ENCODE measurements at places on chromosomes 6 and 20.

GRCh38 chr6:23435126-23435525, 690.9 kb upstream of the NRSN1 start:
- DNase-seq: no peak

- no peak for DNase-seq
These were observed 151.7 kb downstream of the OR2B2 start for GRCh38 chr6:27760464-27760863.

DNA sequence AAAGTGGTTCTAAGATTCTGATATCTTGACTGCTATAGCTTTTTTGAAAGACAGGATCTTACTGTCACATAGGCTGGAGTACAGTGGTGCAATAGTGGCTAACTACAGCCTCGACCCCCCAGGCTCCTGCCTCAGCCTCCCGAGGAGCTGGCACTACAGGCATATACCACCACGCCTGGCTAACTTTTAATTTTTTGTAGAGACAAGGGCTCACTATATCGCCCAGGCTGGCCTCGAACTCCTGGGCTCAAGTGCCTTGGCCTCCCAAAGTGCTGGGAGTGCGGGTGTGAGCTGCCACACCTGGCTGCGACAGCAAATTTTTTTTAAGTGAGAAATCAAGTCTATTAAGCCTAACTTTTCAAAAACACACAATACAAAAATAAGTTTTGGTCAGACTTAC, 106.6 kb downstream of the NOL4L start:
- DNase-seq: no peak

GRCh38 chr20:49187330-49187850, 744 bp downstream of the STAU1 start:
- DNase-seq: no peak

GRCh38 chr20:56439771-56440291, 27.8 kb downstream of the CASS4 start:
- no peak for DNase-seq

DNA sequence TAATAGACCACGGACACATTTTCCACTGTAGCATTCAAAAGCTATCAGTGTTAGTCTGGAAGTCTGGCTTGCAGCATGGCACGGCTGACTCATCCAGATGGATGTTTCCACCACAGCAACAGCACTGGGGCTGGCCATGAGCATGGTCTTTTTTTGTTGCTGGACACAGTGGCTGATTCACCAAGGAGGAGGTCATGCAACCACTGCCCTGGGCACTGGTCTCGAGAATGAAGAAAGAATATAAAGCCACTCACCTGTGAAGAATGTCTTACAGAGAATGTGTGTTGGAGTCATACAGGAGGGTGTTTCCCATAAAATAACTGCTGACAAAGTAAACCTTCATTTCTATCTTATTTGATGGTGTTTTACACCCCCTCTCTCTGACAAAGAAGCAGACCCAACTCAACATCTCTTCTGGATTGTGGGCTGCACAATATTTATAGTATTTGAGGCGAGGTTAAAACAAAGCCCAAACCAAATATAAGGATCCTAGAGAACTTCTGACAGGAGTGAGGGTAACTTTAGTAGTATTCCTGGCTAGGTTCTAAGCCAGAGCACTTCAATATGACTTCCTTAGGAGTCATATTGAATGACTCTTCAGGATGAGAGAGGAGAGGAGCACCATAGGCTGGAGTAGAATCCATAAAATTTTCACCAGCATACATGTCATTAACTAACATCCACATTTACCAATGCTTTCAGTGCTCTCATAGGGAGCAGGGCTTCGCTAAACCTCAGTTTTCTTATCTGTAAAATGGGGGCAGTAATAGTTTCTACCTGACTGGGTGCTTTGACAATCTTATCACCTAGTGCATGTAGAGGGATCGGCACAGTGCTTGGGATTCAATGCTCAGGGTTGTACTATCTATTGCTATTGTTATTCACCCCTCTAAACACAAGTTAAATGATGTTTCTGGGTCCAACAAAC, 121.4 kb downstream of the KIF13A start:
- no peak for DNase-seq

- DNase-seq: no peak
These were observed 117.7 kb upstream of the GJE1 start for GRCh38 chr6:142015011-142015410.

DNA sequence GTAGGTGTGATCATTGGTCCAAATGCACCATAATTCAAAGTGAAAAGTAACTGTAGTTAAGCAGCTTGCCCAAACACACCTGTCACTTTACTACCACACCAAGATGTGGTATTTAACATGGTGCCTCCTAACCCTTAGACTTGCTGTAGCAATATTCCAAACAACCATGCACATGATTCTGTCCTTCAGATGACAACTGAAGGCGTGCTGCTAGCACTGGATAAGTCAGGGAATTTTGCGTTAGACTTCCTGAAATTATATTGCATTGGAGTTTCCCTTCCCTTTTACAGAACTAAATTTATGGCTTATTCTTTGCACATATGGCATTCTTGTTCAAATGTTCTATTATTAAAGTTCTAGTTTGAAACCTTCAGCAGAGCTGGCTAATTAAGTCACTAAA, 106.2 kb downstream of the ARHGAP18 start:
- DNase-seq: no peak

- DNase-seq: no peak
These were observed 903.1 kb downstream of the PHF3 start for GRCh38 chr6:64538722-64539121.

- peak; percentile 51 for DNase-seq
These were observed 131.3 kb downstream of the GJA10 start for GRCh38 chr6:90025523-90026061.

GRCh38 chr6:170283212-170284081, 7.4 kb downstream of the DLL1 start:
- DNase-seq: no peak

DNA sequence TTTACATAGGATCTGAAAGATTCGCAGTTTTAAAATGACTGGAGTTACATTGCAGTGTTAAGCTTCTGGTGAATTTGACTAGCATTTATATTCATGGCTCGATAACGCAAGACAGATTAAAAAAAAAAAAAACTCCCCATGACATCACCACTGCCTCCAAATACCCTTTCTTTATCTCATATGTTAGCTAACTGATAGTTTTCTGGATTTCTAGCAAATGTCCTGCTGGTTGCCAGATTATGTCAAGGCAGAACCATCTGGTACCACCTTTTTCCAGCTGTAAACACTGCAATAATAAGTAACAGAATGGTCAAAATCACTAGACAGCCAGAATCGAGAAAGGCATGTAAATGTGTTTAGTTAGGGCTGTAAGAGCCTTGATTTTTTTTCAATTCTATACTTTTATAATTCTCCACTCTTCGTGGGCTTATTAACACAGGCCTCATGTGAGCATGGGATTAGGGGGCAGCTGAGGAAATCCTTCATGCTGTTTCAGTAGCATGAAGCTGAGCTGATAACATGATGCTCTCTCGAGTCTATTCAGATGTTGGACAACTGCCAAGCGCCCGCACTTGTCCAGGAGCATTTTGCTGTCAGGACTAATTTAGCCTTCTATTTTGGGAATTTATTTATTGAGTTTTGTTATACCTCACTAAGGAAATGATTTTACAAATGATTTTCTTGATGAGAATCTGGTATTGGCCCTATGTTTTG, 166.0 kb upstream of the SCGN start:
- DNase-seq: no peak

- no peak for DNase-seq
These were observed 168.1 kb upstream of the HDDC2 start for GRCh38 chr6:125469915-125470314.

- DNase-seq: no peak
These were observed 2.3 kb upstream of the STMND1 start for GRCh38 chr6:17099401-17100059.

- DNase-seq: no peak
These were observed 38.1 kb downstream of the IYD start for GRCh38 chr6:150406948-150407347.

GRCh38 chr6:36817176-36817817, 21.9 kb downstream of the CPNE5 start:
- DNase-seq: no peak

DNA sequence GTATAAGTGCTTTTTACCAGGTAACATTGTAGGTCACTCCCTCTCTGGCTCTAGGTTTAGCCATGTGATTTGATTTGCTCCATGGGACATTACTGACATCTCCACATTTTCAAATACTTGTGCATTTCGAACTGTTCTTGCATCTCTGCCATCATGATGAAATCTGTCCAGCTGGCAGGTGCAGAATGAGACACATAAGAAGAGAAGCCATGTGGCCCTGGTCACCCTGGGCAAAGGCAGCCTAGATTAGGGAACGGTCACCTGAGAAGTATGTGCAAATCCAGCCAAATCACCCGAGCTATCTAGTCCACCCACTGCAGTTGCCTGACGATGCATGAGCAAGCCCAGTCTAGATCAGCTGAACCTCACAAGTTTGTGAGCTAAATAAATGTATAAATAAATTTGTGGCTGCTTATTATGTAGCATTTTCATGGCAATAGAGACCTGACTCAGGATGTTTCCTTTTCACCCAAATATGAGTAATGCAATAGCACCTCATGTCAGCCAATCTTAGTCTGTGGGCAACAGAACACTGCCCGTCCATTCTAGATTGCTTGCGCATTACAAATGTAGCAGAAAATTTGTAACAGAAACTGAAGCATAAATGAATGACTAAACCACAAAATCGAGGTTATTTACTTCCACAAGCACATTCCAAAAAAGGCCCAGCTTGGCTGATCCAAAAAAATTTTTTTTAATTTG, 115.2 kb downstream of the PAK5 start:
- no peak for DNase-seq

- DNase-seq: no peak
These were observed 46.7 kb downstream of the RGS17 start for GRCh38 chr6:153084393-153084792.

DNA sequence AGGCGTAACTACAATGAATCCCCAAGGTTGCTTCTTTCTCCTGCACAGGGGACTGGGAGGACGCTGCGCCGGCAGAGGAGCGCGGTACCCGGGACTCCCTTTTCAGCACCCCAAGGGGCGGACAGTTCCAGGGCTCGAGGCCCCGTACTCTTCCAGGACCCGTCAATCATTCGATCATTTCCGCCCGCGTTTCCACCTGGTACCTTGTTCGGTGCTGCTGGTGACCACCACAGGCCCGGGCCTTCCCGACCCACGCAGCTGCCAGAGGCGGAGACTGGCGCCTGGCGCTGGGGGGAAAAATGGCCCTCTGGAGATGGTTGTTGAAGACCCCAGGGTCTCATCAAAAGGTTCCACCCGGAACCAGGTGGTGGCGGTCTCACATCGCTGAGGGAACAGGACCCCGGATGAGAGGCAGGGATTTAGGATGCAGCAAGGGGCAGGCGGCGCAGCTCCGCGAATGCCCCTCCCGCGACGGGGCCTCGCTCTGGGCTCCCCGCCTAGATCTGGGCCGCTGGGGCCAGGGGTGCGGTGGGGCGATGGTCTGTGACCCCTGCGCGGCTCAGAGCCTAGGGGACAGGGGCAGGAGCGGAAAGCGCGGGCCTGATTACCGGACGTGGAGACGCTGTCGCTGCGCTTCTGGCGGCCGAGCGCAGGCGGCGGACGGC, 744 bp downstream of the VSX1 start:
- no peak for DNase-seq

DNA sequence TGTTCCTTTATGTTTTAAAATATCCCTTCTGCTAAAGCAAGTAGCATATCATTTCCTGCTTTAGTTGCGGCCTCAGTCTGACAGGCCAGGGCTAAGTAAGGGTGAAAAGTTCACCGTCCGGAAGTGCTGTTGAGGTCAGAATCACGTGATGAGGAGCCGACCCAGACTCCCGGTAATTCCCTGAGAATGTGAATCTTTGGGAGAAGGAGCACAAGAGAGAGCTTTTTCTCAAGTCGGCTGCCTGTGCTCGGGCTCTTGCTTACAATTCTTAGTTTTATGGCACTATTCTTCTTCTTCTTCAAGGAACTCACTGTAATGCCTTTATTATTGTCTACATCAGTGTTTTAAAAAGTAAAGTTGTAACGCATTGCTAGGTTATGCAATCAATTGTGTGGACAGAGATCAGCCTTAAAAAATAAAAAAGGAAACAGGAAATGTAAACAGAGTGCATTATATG, 309.3 kb downstream of the PRL start:
- DNase-seq: no peak

- no peak for DNase-seq
These were observed 17.0 kb upstream of the TOP1 start for GRCh38 chr20:41011551-41012067.

GRCh38 chr6:90610301-90610750, 23.5 kb upstream of the MAP3K7 start:
- no peak for DNase-seq

- no peak for DNase-seq
These were observed 52.6 kb downstream of the BMP5 start for GRCh38 chr6:55822815-55823214.

DNA sequence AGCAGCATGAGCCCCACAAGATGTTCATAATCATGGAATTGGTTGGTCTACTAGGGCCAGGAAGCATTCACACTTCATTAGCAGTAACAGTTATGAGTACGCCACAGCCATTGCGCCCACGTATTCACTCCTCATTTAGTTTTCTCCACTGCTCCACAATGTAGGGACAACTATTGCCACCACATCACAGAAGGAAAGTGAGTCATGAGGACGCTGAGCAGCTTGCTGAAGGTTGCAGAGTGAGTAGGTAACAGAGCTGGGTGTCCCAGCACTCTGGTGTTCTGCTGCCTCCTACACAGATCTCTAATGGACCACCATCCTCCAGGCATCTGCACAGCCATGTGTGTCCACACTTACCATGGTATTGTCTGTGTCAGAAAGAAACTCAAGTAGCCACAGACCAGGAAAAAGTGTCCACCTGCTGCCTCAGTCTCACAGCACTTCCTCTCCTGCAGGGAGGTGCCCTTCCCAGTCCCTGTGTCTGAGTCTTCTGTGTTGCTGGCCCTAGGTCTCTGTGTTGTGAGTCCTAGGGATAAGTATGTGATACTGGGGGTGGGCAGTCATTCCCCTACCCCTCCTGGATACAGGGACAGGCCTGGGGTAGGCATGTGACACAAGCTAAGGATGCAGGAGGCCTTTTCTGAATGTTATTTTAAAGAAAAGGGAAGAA, 103.9 kb downstream of the TTLL2 start:
- DNase-seq: no peak

DNA sequence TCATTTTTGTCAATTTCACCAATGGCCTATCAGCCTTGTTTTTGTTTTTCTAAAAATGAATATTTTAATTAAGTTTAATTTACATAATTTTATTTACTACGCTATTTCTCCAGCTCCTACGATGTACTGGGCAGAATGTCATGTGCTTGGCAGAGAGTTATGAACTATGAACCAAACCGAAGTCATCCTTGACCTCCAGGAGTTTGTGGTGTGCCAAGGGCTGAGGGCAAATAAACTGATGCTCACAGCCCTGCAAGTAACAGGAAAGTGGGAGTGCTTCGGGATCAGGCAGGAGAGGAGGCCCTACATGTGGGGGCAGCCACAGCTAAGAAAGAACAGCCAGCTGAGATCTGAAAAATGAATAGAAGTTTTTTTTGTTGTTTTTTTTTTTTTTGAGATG, 38.6 kb downstream of the ZNF217 start:
- DNase-seq: no peak

- no peak for DNase-seq
These were observed 28.9 kb downstream of the ASIP start for GRCh38 chr20:34269996-34270627.

- no peak for DNase-seq
These were observed 26.7 kb upstream of the TTPAL start for GRCh38 chr20:44448753-44449546.

GRCh38 chr6:132190097-132190814, 211.0 kb downstream of the MOXD1 start:
- DNase-seq: no peak

- no peak for DNase-seq
These were observed 87.0 kb downstream of the HIVEP2 start for GRCh38 chr6:142857796-142858555.

GRCh38 chr20:63635431-63636141, 8.7 kb upstream of the GMEB2 start:
- peak; percentile 86 for DNase-seq

GRCh38 chr6:37262446-37263026, 4.6 kb upstream of the TMEM217 start:
- DNase-seq: no peak

Measured in CD4-positive, alpha-beta T cell treated with Interleukin-2 at 100 ng/mL for 4 hours (primary cell).